ENCODE measurements at places on chromosomes 6 and 20.
A peak's percentile ranks its signal among the peaks of the same experiment; 100 is the strongest.

DNA sequence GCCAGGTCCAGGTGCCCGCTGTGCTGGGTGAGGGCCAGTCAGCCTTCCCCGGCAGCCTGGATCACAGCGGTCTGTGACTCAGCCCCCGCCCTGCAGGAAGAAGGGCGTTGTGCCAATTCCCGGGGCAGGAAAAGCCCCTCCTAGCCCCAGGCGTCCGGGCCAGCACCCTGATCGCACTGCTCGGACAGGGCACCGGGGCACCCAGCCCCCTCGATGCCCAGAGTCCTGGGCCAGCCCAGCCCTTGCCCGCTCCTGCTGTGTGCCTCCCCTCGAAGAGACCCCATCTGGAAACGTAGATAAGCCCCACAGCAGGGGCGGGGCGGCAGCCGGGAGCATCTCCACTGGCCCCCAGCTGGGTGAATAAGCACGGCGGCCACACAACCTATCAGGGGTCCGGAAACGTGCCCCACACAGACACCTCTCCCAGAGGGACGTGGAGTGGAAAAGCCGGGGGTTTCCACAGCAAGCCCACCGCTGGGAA is 9.9 kb downstream of the LAMA5 start:
- DNase-seq = no peak

DNA sequence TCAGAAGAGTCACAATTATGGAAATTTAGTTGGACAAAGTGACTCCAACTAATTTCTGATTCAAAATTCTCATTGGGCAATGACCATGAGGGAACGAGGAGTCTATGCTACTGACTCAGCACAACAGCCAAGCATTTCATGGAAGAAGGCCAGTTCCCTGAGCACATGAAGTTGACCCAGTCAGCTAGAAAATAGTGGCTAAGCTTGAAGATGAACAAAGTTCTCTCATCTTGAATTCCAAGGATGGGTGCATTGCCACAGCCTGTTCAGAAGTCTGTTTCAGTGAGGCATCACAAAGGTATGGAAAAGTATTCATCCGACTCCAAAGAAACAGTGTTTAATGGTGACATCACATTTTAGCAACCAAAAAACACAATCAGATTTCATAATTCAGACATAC is 676.9 kb downstream of the HACE1 start:
- DNase-seq = no peak

DNA sequence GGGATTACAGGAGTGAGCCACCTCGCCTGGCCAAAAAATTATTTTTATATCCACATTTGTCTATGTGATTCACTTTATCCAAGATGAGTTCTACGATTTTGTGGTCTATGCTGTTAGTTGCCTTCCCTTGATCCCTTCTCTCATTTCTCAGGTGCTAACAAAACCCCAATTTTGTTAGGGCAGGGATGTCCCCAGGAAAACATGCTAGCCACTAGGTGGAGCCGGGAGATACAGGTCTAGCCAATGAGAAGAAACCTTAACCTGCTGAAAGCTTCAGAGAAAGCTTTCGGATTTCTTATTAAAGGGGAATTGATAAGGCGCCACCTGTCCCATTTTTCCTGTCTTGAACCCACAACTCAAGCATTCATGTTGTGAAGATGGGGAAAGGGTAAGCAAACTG is 167.4 kb upstream of the OLIG3 start:
- DNase-seq = peak; percentile 11

DNA sequence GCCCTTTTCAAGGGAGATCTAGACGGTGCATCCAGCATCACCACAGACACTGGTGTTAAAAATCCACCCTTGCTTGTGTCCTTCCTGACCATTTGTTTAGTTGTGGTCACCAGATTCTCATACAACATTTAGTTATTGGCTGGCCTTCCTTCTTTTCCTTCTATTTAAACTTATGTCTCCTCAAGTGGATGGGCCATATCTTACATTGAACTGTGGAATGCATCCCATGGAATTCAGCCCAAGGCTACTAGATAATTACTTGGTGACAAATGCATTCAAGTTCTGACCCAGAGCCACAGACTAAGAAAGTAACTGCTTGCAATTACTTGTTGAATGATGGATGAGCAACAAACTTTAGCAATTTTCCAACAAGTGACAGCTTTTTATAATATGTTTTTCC is 198.9 kb upstream of the SSTR4 start:
- no peak for DNase-seq

GRCh38 chr20:40525351-40525750 is 163.7 kb downstream of the MAFB start:
- DNase-seq = no peak

- no peak for DNase-seq
These were observed 1059.8 kb upstream of the MAP3K7 start for GRCh38 chr6:91646649-91647048.

- no peak for DNase-seq
These were observed 94.3 kb downstream of the CHD6 start for GRCh38 chr20:41523857-41524256.

- DNase-seq = no peak
These were observed 298.1 kb downstream of the TFAP2B start for GRCh38 chr6:51116723-51117122.

DNA sequence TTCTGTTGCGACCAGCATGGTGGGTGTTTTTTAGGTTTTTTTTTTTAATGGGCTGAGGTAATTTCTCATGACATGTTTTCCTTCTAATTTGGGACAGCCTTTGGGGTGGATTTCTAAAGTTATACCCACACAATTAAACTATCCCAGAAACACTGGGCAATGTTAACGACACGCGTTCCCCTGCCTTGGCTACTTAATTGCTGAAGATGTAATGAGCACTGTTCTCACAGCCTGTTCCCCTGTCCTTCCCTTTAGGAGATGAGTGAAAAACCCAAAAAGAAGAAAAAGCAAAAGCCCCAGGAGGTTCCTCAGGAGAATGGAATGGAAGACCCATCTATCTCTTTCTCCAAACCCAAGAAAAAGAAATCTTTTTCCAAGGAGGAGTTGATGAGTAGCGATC is 5.2 kb downstream of the NOP56 start:
- DNase-seq = no peak

GRCh38 chr6:38407192-38407591 is 232.5 kb downstream of the BTBD9 start:
- DNase-seq = no peak

DNA sequence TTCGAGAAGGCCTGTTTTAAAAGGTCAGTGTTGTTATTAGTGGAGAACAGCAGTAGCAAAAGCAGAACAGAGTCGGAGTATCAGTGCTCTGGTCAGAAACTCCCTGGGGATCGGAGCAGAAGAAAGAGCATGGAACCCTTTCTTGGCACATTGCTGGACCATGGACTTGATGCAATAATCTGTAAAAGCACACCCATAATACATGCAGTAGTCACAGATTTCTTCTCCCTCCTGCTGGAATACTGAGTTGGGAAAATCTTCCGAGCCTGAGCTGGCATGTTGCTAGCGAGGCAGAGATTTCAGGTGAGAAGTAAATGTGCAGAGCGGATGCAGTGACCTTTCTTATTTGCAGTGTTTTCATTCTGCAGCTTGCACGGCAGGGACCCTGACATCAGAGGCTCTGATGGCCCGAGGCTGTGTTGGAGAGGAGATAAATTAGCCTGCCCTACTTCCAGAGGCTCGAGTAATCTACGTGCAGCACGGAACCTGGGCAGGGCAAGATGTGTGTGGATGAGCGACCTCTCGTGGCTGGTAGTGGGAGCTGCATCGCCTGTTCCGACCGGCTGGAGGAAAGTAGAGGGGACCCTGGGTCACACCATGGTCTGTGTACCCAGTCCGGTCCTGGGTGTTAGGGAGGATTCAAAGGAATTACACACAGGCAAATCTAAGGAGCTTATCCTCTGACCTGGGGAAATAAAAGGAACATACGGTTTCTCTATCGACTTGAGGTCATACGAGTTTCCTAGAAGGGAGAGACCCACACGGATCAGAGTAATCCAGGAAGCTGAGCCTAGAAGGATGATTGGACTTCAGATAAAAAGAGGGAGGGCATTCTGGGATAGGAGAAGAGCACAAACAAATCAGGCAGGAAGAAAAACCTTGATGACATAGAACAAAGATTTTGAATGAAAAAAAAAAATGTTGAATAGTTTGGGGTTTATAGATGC is 137.0 kb upstream of the STMND1 start:
- peak; percentile 78 for DNase-seq

DNA sequence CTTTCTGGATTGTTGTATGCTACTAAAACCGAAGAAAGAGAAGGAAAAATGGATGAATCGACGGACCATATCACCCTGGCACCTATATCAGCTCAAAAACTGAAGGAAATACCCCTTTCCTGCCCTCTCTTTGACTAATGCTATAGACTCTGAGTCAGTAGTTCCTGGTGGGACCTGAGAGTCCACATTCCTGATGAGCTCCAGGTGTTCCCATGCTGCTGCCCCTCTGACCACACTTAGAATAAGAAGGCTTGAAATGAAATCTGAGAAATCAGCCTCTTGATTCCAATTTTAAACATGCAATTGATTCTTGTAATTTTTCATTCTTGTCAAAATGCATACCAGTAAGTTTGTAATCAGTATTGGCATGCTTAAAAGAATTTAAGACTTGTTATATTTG is 75.2 kb downstream of the PRL start:
- DNase-seq = no peak

DNA sequence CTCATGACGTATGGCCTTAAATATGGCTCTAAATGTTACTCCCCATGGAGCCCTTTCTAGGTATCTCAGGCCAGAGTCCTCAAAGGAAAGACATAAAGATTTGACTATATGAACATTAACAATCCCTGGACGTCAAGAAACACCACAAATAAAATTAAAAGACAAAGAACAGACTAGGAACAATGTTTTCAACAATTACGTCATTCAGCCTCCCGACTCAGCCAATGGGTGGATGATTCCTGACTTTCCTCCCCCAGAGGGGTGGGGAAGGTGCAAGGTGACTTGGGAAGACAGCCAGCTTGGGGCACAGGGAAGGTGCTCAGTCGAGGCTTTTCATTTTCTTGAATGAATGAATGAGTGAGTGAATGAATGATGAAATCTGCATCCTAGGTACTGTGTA is 157.4 kb downstream of the TFAP2C start:
- DNase-seq = no peak

GRCh38 chr6:16625291-16626265 is 135.7 kb downstream of the ATXN1 start:
- DNase-seq = no peak

DNA sequence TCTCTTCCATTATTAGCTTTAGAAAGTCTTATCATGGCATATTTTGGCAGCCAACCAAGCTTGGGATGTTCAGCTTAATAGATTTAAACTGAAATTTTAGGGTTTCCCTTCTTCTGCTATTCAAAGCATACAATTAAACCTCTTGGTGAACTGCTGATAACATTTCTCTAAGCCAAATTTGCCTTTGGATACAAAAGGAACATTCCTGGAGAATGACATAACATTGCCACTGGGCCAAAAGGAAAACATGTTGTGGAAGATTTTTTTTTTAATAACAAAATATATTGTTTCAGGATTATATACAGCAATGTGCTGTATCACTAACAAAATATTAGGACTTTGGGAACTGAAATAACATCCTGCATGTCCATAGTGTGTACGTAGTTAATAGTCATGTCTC is 215.1 kb upstream of the TBX18 start:
- DNase-seq = no peak

DNA sequence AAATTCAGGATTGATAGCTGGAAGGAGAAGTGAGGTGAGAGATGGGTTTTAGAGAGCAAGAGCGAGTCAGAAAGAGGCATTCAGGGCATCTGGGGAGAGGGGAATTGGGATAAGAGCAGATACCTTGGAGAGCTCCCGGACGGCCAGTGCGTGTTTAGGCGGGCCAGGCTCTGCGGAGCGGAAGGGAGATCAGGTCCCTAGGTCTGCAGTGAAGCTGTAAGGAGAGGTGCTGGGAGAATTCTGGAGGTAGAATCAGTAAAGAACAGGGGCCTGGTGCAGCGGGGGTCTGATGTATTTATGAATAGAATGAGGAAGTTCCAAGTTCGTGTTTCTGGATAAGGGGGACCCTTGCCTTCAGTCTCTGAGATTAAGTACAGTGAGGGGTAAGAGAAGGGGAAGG is 47.4 kb upstream of the FAM83D start:
- peak; percentile 64 for DNase-seq

DNA sequence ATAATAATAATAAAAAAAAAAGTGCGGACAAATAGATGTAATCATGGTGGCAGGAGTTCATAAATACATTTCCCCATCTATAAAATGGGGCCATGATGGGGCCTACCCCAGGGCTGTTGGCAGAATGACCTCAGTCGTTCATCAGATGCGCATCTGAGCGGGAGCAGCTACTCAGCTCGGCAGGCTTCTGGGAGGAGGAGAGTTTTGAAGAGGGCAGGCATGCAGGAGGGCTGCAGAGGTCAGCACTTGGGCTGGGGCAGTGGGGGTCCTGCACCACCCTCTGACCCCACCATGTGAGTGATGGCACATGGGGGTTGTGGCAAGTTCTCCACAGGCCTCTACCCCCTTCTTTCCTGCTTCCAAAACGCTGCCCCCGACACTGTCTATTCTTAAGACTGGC is 373.5 kb downstream of the ZFAND3 start:
- DNase-seq = no peak

DNA sequence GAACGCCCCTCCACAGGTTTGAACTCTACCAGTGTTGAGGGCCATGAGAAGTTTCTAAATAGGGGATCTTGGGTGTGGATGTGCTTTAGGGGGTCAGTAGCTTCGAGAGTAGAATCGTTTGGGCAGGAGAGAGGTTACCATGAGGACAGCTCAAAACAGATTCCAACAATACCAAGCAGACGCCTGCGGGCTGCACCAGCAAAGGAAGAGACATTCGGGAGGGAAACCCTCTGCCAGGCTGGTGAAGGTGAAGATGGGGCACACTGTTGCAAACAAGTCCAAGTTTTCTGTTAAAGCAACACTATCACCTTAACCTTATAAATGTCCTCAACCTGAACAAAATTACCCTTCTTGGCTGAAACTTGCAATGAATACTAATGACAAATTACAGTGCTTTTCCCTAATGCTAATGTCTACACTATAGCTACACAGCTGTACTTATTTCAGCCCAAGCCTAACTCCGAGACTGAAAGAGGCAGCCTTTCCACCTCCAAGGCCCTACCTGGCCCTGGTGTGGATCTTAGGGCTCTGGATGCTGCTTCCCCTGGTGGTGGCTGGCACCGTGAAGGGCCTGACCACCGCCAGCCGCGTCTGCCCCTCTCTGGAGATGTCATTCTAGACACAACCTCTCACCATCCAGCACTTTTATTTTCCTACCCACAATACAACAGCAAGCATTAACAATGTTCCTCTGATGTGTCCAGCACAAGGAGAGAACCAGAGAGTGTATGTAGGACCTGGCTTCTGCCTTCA is 80.1 kb downstream of the DLL1 start:
- DNase-seq = peak; percentile 1

DNA sequence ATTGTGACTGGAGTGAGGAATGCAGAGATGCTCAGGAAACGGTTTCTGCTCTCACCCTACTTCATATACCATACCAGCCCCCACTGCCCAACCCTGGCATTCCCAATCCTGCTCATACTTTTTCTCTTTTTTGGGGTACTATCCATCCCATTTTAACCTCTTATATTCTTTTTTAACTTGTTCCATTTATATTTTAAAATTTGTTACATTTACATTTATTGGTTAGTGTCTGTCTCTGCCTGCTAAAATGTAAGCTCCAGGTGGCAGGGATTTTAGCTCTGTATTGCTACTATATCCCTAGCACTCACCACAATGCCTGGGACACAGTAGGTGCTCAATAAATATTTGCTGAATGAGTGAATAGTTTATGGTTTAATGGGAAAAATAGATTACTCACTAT is 8.1 kb downstream of the FERMT1 start:
- no peak for DNase-seq

GRCh38 chr20:59955131-59955796 is 3.0 kb upstream of the CDH26 start:
- DNase-seq = no peak

- peak; percentile 12 for DNase-seq
These were observed 703.8 kb downstream of the RFPL4B start for GRCh38 chr6:113050979-113051378.

GRCh38 chr6:87736809-87737540 is 34.9 kb upstream of the AKIRIN2 start:
- DNase-seq = no peak

Data from endothelial cell (in vitro differentiated cells).